Stimulated activated CD8-positive, alpha-beta memory T cell treated with anti-CD3 and anti-CD28 coated beads, Interleukin-7, amount 100 ng/mL, for 1 hour (primary cell): ENCODE measurements at places on chromosomes 3 and 15.

GRCh38 chr15:84835661-84836337 is 18.6 kb downstream of the ALPK3 start:
- DNase-seq: no peak

GRCh38 chr3:152314677-152315353 is 46.1 kb downstream of the MBNL1 start:
- no peak for DNase-seq

DNA sequence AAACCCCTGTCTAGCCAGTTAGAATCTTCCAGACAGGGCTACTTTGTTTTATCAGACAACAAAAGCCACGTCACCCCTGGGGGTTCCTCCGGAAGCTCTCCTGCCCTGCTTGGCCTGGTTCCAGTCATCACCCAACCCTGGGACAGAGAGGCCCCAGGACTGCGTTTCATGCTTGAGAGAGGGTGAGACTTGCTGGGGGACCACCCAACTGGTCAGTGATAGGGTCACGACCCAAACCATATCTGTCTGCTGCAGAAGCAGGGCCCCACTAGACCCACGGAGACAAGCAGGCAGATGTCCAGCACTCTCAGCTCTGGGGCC is 1.2 kb downstream of the NT5DC2 start:
- DNase-seq: no peak

DNA sequence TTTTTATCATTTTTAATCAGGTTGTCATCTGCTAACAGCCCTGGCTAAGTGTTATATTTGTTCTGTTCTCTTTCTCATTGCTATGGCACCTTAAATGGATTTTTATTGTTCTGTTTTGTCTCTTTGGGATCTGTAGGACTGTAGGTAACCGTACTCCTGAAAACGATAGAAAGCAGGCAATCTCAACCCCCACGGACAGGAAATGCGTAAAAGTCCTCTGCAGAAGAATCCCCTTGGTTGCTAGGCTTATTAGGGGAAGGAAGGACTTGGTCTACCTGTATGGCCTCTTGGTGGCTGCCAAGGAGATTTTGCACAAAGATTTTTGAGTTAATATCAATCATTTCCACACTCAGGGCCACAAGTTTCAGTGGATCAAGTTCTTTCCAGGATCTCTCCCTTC is 571.9 kb upstream of the ZNF385D start:
- DNase-seq: no peak

DNA sequence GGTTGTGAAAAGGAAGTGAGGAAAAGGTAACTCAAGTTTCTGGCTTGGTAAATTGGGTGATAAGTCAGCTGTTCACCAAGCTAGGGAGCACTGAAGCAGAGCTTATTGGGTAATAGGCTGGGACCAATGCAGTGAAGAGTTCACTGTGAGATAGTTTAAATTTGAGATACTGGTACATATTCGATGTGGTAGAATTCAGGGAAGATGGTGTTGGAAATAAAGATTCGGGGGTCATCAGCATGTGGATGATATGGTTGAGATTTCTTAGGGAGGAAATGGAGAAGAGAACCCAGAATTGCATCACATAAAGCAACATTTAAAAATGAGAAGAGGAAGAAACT is 16.9 kb downstream of the MME start:
- no peak for DNase-seq

DNA sequence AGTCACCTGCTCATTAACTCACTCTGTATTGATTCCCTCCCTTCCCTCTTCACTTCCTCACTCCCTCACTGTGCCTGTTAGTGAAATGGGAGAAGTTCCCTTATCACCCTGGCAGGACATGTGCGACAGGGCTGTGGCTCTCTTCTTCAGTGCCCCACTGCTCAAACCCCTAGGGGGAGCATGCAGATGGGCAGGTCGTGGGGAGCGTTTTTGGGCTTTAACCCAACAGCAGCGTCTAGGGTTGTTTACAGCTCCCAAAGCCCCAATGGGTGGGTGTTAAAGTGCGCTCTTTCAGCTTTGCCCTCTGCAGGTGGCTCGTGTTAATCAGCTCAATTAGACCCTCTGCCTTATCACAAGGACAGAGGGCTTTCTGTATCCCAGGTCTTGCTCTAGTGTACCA is 447.8 kb upstream of the PROK2 start:
- DNase-seq: no peak

DNA sequence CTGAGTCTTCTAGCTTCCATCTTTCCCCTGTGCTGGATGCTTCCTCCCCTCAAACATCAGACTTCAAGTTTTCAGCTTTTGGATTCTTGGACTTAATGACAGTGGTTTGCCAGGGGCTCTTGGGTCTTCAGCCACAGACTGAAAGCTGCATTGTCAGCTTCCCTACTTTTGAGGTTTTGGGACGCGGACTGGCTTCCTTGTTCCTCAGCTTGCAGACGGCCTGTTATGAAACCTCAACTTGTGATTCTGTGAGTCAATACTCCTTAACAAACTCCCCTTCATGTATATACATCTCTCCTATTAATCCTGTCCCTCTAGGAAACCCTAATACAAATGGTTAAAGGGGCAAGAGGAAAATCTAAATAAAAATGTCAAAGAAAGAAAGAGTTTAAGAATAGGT is 100.1 kb downstream of the ABI3BP start:
- DNase-seq: no peak

- no peak for DNase-seq
Measured at GRCh38 chr3:40312661-40313226, 3.2 kb downstream of the EIF1B start.

DNA sequence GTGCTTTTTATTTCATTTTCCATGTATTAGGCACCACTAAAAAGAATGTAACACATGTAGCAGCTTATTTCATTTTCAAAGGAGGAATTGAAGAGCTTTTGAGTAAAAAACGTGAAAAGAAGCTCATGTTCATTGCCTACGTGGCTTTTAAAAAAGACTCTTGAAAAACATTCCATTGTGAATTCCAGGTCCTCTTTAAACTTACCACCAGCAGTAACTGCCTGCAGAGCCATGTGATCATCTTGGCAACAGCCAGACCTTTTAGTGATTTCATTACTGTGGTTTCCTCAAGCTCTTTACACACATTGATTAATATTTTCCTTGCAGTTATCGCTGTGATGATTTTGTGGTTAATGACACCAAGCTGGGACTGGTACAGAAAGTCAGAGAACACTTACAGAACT is 43.8 kb upstream of the FBXL22 start:
- no peak for DNase-seq

GRCh38 chr3:122458992-122459391 is 43.1 kb upstream of the WDR5B start:
- DNase-seq: no peak

GRCh38 chr3:53754325-53754724 is 91.9 kb downstream of the CHDH start:
- DNase-seq: no peak

DNA sequence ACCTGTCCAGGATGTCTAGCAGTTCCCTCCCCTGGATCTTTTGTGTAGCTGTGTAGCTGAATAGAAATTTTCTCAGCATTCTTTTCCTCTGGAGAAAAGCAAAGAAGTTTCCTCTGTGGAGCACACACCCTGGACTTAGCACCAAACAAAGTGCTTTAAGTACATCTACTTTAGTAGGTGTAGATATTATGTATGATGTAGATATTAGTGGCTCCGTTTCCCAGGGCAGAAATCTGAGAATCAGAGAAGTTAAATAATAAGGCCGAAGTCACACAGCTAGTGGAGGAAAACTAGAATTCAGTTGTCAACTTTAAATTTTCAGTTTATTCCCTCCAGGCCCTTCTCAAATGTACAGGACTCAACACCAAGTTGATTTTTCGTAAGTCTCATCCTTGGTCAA is 401.7 kb upstream of the NR2F2 start:
- DNase-seq: no peak

DNA sequence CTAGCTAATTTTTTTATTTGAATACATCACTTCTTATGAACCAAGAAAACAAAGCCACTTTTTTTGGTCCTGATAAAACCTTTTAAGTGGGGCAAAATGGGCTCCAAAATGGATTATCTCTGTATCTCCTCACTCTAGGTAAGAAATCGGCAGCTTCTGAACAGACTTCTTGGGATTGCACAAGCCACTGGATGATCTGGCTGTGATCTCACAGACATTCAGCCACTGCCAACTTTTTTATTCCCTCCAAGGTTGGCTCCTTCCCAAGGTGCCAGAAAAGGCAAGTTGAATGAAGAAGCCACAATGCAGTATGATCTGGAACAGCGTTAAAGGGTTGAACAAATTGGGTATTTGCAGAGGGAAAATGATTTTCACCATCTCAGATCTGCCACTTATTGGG is 73.2 kb downstream of the PRICKLE2 start:
- DNase-seq: no peak

- no peak for DNase-seq
Measured at GRCh38 chr3:126649556-126650092, 5.3 kb downstream of the TXNRD3 start.

- DNase-seq: no peak
Measured at GRCh38 chr15:69304182-69304545, 5.5 kb downstream of the PAQR5 start.

DNA sequence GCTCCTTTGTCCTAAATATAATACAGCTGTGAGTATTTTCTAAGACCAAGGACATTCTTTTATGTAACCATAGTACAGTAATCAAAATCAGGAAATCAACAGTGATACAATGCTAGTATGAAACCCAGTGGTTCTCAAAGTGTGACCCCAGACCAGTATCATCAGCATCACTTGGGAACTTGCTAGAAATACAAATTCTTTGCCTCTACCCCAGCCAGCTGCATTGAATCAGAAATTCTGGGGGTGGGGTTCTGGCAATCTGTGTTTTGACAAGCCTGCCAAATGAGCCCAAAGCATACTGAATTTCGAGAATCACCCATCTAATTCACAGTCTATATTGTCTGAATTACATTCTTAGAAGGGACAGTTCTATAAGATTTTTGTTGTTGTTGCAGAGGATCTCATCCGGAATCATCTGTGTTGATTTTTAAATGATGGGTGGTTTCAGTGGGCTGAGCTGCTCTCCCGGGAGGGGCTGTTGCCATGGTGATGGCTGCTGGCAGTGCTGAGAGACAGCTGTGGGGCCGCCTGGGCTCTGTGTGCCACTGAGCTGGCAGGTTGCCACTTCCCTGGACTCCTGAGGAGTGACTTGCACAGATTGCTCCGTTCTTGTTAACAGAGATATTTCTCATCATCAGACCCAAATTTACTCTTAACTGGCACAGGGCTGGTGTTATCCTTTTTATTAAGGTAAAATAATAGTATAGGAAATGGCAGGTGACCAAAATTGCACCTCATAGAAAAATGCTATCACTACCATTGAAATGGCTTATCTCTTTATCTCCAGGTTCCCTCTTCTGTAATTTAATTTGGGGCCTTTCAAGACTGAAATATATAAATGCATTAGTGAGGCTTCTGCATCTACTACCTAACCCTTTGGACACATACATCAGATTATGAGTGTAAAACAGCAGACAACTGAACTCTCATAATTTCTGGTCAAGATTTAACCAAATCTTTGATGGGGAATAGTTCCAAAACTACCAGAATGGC is 56.5 kb downstream of the NEK11 start:
- DNase-seq: no peak

DNA sequence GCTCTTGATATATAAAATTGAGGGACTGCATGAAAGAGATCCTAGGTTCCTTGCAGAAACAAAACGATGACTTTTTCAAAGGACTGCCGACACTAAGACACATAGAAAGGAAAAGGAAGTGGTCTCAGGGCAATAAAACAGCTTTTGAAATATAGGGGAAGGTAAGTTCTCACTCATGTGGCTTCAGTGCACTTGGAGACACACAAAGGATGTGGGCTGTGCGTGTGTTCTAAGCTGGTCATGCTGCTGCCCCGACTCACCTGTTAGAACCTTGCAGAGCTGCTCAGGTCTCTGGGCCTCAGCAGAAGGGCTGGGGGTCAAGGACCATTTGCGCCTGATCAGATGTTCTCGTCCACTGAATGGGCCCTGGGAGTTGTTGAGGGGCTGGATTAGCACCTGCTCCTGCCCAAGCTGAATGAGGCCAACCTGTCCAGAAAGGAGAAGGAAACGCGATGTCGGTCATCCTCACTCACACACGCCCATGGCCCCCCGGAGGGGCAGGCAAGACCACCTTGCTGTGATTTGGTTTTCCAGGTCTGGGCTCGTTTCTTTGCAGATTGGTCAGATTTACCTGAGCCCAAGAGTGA is 11.1 kb downstream of the ADAMTS17 start:
- DNase-seq: no peak

DNA sequence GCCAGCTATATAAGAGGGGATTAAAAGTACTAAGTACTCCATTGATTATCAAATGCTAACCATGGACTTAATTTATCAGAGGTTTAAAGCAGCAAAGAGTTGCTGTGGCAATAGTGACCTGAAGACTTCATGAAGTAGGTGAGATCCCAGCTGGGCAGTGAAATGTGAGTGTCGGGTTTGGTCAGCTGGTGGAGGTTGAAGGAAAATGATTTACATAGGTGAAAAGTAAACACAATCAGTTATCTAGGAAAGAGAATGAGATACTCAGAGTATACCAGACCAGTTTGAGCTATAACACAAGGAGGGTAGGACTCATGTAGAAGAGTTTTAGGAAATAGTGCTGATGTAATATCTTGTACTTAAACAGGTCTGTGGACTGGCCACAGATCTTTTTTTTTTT is 16.5 kb upstream of the FBXO22 start:
- DNase-seq: no peak

DNA sequence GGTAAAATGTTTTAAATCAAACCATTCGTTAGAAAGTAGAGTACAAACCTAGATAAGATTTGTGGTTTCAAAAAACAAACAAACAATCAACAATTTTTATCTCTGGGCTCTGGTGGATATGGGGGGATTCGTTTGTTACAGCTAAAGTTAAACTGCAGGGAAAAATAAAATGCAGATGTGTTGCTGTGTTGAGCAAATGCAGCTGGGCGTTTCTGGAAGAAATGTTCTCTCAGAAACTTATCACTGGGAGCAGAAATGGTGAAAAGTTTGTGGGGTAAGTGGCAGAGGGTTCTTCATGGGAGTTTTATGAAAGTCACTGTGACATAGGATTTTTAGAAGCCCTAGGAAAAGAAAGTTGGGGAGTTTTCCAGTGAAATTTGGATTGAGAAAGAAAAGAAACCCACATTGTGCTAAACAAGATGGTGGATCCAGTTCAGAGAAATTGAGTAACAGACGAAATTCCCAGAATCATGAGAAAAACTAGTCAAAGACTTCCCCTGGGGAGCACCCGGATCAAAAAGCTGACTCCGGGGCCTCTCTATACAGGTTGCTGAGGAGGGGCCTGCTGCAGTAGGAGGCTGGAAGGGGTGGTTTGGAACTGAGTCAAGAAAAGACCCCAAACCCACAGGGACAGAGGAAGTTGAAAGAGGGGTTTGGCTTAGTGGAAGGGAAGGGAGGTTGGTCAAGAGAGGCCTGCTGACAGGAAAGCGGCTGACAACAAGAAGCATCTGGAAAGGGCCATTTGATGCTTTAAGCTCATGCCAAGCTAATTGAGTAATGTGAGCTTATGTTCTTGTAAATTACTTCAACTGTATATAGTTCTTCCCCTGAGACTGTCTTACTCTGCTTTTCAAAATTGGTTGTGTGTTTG is 108.7 kb downstream of the RARB start:
- DNase-seq: no peak

DNA sequence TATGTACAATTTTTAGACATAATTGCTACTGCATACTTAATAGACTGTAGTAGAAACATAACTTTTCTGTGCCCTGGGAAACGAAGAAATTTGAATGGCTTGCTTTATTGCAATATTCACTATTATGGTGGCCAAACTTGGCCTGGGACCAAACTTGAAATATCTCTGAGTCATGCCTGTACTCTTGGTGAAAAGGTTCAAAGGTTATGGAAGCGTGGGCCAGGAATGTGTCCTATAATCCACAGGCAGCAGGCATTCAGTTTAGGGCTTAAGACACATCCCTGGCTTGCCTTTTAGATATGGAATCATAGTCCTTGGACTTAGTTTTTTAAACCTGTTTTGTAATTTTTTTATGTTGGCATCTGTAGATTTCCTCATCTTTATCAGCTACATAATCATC is 124.3 kb downstream of the LRIG1 start:
- no peak for DNase-seq
